ENCODE measurements at places on chromosomes 5 and 9. TPM values are rescaled to one million over a fixed set of nuclear protein-coding genes. Genes with fewer than 3 reads are reported as not detected.
A peak's percentile ranks its signal among the peaks of the same experiment; 100 is the strongest.

Gene HNRNPAB
- total RNA-seq: 118 TPM

GRCh38 chr9:83355729-83356151, 182.5 kb downstream of the FRMD3 start:
- H3K4me1 ChIP-seq: no peaks in the 10 kb centered on the region
- H3K27me3 ChIP-seq: no peaks in the 10 kb centered on the region
- H3K4me3 ChIP-seq: no peak overlapping the region

Gene C5orf58
- not detected for total RNA-seq

- H3K36me3 ChIP-seq: no peaks in the 10 kb centered on the region
- no peak overlapping the region for H3K27ac ChIP-seq
- H3K4me1 ChIP-seq: peaks cover 6% of the 10 kb centered on the region
- no peaks in the 10 kb centered on the region for H3K27me3 ChIP-seq
Observed at GRCh38 chr9:107894572-107895261, 405.1 kb upstream of the KLF4 start.

Gene ZNG1A
- total RNA-seq: 26.4 TPM

GRCh38 chr5:66616520-66617225, 20.5 kb downstream of the MAST4 start:
- peak; percentile 52 for DNase-seq
- H3K36me3 ChIP-seq: no peaks in the 10 kb centered on the region
- H3K4me3 ChIP-seq: no peak overlapping the region
- H3K27me3 ChIP-seq: no peaks in the 10 kb centered on the region

- no peak overlapping the region for H3K4me3 ChIP-seq
- no peaks in the 10 kb centered on the region for H3K36me3 ChIP-seq
Observed at GRCh38 chr5:179485845-179486575, 64.3 kb upstream of the RUFY1 start.
